NCI-H1694 treated with DMSO at 0.1 percent for 48 hours (cell line): ENCODE measurements at places on chromosomes 2 and 18.

DNA sequence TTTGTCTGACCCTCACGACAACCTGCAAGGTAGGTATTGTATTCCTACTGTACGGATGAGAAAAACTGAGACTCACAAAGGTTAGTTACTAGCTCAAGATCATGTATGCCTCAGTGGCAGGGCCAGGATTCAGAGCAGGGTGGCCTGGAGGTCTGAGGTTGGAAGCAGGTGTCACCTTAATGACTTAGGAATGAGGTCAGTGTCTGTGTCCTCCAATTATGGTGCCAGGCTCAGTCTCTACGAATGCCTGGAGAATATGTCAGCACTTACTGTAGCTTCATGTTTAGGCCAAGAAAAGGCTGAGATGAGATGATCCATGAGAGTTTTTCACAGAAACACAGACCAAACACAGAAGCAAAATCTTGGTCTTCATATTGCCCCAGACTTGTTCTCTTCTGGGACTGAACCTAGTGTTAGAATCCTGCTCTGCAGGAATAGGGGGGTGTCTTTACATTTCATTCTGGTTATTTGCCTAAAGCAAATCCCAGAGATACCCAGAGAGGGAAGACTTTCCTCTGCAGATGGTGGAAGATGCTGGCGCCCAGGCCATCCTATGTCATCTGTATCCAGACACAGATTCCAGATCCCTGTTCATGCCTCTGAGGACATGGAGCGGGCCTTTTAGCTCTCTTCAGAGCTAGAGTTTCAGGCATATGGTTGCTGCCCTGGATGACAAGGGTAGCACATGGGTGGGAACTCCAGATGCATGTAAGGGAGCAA lies 16.3 kb upstream of the RAB10 start:
- DNase-seq, result peak; percentile 55

GRCh38 chr2:219496825-219497494 lies 1.7 kb upstream of the GMPPA start:
- DNase-seq, result no peak

- DNase-seq, result no peak
Observed at GRCh38 chr18:79239631-79240030, 156.1 kb upstream of the NFATC1 start.

GRCh38 chr18:50590593-50590992 lies 30.7 kb downstream of the MAPK4 start:
- no peak for DNase-seq

GRCh38 chr18:7824970-7825369 lies 257.9 kb downstream of the PTPRM start:
- no peak for DNase-seq

- DNase-seq, result no peak
Observed at GRCh38 chr2:204274991-204275390, 270.3 kb upstream of the PARD3B start.

GRCh38 chr2:133377599-133377998 lies 190.7 kb downstream of the NCKAP5 start:
- DNase-seq, result no peak
